Thoracic aorta (tissue), 2 donors: ENCODE measurements at places on chromosomes 12 and 14. TPM values are rescaled to one million over a fixed set of nuclear protein-coding genes. Genes with fewer than 3 reads are reported as not detected.
A peak's percentile ranks its signal among the peaks of the same experiment; 100 is the strongest.

The CCDC175 gene
- total RNA-seq, result 0.78 TPM

GRCh38 chr12:14773685-14774073 is 29.6 kb downstream of the WBP11 start:
- H3K4me1 ChIP-seq, result peaks cover 17% of the 10 kb centered on the region
- peak overlapping the region; percentile 93 for H3K27ac ChIP-seq
- peak overlapping the region; percentile 84 for H3K4me3 ChIP-seq

DNA sequence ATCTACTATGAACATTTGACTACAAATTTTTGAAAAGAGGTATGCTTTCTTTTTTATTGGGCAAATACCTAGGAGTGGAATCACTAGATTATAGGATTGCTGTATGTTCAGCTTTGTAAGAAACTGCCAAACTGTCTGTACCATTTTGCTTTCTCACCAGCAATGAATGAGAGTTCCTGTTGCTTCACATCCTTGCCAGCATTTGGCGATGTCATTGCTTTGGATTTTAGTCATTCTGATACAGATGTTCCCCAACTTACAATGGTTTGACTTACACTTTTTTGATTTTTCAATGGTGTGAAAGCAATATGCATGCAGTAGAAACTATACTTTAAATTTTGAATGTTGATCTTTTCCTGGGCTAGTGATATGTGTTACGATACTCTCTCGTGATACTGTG is 328.7 kb downstream of the RAD51B start:
- H3K36me3 ChIP-seq, result no peaks in the 10 kb centered on the region
- no peak for DNase-seq
- H3K4me1 ChIP-seq, result peaks cover 42% of the 10 kb centered on the region
- H3K27ac ChIP-seq, result no peak overlapping the region
- H3K27me3 ChIP-seq, result no peaks in the 10 kb centered on the region

- no peak overlapping the region for H3K27ac ChIP-seq
- H3K27me3 ChIP-seq, result no peaks in the 10 kb centered on the region
- H3K36me3 ChIP-seq, result no peaks in the 10 kb centered on the region
- no peak for DNase-seq
- peaks cover 11% of the 10 kb centered on the region for H3K4me1 ChIP-seq
Observed at GRCh38 chr12:5586201-5586600, 154.3 kb downstream of the NTF3 start.

The CFAP54 gene
- 4.2 TPM for total RNA-seq

The RD3L gene
- total RNA-seq, result not detected

DNA sequence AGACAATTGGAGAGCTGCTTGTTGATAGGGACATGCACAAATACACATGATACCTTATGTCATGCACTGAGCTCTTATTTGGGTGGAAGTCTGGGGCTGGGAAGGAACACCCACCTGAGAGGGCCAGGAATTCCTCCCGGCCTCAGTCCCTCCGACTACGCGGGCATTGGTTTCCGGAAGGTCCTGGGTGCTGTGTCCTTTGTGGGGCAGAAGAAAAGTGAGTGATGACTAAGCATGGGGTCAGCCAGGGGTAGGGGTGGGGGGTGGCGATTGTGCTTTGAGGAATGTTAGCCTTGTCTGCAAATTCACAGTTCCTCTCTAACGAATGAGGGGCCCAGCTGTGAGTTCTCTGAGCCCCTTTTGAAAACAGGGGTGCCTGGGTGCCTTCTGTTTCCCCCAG is 798 bp downstream of the CELA1 start:
- H3K4me3 ChIP-seq, result no peak overlapping the region
- no peaks in the 10 kb centered on the region for H3K36me3 ChIP-seq
- no peaks in the 10 kb centered on the region for H3K27me3 ChIP-seq
- no peak for DNase-seq

GRCh38 chr14:55417955-55418354 is 6.3 kb upstream of the ATG14 start:
- no peak overlapping the region for H3K4me3 ChIP-seq
- DNase-seq, result no peak
- H3K27me3 ChIP-seq, result no peaks in the 10 kb centered on the region
- H3K4me1 ChIP-seq, result no peaks in the 10 kb centered on the region
- H3K36me3 ChIP-seq, result no peaks in the 10 kb centered on the region

DNA sequence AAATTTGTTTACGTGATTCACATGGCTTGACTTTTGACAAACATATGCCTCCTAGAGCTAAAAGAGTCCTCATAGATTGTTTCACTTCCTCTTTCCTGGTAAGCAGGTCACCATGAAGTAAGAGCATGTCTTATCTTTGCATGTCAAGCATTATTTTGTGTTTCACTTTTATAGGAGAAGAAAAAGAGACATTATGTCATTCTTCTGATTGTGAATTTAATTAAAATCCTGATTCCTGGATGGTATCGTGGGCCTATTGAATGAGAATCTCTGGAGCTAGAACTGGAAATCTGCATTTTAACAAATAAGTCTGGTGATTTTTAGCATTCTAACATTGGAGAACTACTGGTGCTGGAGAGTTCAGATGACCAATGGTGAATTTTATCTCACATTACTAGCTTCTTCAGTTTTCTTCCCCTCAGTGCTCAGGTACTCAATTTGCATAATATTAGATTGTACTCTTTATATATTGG is 218.6 kb upstream of the ATP2B1 start:
- no peak overlapping the region for H3K27ac ChIP-seq
- no peak overlapping the region for H3K4me3 ChIP-seq
- H3K36me3 ChIP-seq, result no peaks in the 10 kb centered on the region

DNA sequence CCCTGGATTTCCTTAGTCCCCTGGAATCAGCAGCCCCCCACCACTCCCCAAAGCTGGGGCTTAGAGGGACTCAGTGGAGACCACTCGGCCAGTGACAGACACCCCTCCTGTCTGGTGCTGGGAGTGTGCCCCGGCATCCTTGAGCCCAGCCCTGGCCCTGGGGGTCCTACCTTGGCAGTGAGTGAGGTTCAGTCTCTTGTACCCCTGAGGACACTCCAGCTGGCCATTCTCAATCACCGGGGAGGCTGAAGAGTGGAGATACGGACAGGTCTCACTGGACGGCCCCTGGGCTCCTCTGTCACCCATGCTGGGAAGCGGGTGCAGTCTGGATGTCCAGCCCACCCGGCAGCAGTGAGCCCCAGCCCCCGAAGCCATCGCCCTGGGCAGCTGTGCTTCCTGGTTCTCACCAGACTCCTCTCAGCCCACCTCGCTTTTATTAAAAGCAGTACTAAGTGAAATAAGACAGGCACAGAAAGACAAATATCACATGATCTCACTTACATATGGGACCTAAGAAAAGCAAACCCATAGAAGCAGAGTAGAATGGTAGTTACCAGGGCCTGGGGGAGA is 42.3 kb downstream of the ISCA2 start:
- no peak overlapping the region for H3K4me3 ChIP-seq
- H3K27me3 ChIP-seq, result no peaks in the 10 kb centered on the region
- no peak overlapping the region for H3K27ac ChIP-seq
- no peaks in the 10 kb centered on the region for H3K4me1 ChIP-seq

GRCh38 chr12:40646911-40647310 is 45.3 kb upstream of the CNTN1 start:
- H3K4me3 ChIP-seq, result no peak overlapping the region
- peaks cover 10% of the 10 kb centered on the region for H3K4me1 ChIP-seq
- DNase-seq, result no peak
- H3K27ac ChIP-seq, result no peak overlapping the region
- no peaks in the 10 kb centered on the region for H3K36me3 ChIP-seq

The POLE2 gene
- 0.27 TPM for total RNA-seq
